ENCODE measurements at places on chromosomes 16 and 17.

GRCh38 chr16:66859397-66860068 lies 15.3 kb downstream of the CA7 start:
- DNase-seq = no peak

- DNase-seq = peak; percentile 72
Observed at GRCh38 chr17:75632863-75633485, at the start of gene SMIM5. Gene SMIM5, plus strand, starts transcription at chr17:75633434. Its CDS starts 6,768 bp downstream, at chr17:75640202.

DNA sequence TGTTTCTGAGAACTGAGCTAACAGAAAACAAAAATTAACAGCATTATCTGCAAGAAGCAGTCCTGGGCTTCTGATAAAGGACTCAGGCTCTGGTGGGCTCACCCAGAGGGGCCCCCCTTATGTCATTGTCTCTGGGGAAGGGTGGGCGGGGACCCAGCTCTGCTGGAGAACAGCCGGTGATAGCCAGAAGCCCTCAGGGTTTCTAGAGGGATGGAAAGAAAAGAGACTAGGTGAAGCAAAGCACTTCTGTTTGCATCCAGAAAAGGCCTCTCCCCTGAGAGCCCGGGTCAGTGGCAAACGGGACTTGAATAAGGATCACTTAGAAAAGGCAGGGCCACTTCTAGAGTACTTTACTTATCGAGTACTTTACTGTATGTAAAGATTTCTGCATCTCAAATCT lies 7.0 kb upstream of the CDC42EP4 start:
- DNase-seq = no peak

DNA sequence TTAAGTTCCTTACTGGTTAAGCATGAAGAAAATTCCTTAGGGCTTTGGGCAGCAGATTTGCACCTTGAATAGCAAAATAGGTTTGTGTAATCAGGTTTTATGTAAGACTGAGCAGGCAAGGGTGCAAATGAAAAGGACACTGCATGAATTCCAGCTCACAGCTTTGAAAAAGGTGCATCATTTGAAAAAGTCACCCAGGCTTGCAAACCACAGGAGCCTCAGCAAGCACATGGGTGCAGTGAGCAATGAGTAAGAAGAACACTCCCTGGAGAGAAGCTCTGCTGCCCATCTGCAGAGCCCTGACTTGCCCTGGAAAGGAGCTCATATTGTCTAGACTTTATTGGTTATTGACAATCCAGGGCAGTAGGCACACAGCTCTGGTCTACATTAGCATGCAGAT lies 165.6 kb upstream of the KCNJ16 start:
- DNase-seq = no peak

DNA sequence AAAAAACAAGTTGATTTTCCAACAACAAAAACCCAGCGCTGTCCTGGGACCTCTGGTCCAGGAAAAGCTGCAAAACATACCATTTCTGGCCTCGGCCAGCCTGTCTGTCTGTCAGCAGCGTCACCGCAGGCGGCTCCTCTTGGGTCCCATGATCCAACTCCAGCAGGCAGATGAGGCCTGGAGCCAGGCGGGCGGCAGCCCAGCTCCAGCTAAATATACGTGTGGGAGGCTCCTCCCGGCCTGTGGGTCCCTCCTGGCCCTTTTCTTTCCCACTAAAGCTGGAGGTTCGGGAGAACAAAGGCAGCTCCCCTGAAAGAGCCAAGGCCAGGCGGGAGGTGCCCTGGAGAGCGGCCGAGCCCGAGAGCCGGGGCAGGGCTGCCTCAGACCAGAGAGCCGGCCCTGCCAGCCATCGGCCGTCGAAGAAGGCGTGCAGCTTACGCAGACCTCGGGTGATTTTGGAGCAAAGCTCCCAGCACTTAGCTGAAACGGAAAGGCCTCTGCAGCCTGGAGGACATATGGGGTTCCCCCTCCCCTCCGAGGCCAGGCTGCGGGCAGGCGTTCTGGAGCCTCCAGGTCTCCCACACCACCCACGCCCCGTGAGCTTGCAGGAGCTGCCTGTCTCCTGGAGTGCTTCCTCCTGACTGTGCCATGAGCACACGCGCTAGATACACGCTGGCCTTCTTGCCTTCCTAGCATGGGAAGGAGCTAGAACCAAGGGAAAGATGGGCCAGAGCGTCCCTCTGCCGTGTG lies 19.9 kb upstream of the JPH3 start:
- DNase-seq = no peak

GRCh38 chr17:57132663-57133062 lies 47.6 kb downstream of the AKAP1 start:
- no peak for DNase-seq

Data from stimulated activated CD8-positive, alpha-beta memory T cell treated with anti-CD3 and anti-CD28 coated beads, Interleukin-15, amount 100 ng/mL, for 1 hour (primary cell).